ENCODE measurements at places on chromosomes 4 and X. TPM values are rescaled to one million over a fixed set of nuclear protein-coding genes. Genes with fewer than 3 reads are reported as not detected.

Gene ANTXR2
- polyA plus RNA-seq = 25.2 TPM

Gene PNMA5
- polyA plus RNA-seq = not detected

Gene C4orf54
- not detected for polyA plus RNA-seq

Gene SCML2
- polyA plus RNA-seq = 4.8 TPM

Gene VCX3A
- polyA plus RNA-seq = not detected

Gene BDH2
- 86.4 TPM for polyA plus RNA-seq

Measured in hepatocyte (in vitro differentiated cells).